NCI-H1436 treated with DMSO at 0.1 percent for 48 hours (cell line): ENCODE measurements at places on chromosomes 12 and 14.

DNA sequence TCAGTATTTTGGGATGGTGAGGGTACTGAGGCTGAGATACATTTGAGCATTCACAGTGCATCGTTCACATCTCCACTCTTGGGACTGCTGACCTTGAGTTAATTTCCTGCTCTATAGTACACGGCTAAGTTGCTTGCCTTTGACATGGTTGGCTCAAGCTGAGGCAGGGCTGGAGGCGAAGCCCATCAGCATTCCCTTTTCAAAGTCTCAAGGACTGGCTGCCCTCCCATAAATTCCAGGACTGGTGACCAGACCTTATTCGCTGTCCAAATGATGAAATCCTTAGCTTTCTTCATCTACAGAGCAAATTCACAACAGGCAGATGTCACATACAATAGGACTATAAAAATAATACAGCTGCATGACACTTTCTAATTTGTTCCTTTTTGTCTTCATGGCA lies 85.9 kb downstream of the SSPN start:
- no peak for DNase-seq

DNA sequence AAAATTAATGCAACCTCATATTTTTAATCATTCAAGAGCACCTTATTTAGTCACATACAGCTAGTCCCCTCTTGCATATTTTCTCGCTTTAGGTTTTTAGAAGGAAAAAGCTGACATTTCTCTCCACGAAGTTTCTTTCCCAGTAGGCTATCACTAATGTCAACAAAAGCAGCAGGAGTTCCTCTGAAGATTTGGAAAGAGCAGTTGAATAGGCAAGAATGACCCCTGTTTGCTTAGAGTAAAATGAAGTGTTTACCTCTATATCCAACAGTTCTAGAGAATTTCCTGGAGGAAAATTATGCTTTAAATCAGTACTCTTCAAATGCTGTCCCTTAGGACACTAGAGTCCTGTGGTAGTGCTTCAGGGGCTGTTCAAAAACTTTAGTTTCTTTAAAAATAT lies 188.1 kb upstream of the PRKD1 start:
- DNase-seq = no peak

- DNase-seq = no peak
These were observed 4.4 kb downstream of the CFL2 start for GRCh38 chr14:34710006-34710405.

DNA sequence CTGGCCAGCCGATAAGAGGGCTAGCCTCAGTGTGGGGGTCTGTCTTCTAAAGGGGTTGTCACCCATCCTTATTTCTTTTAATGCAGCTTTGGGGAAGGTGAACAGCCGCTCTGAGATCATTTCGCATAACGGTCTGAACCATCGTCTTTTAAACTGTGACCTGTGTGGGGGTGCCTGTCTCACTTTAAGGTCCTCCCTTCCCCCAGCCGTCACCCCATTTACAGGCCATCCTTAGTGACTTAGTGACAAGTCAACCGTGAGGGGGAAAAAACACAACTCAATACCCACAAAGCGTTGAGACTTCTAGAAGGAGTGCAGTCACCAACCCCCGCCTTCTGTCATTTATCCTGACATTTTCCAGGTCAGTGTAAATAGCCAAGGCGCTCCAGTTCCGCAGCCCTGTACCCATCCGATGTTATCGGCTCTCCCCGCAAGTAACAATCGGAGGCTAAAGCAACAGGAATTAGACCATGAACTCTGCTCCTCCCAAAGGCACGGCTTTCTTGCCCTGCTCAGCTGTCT lies 505 bp upstream of the DENND5B start:
- no peak for DNase-seq

GRCh38 chr14:34843011-34843554 lies 32.1 kb downstream of the BAZ1A start:
- DNase-seq = no peak

DNA sequence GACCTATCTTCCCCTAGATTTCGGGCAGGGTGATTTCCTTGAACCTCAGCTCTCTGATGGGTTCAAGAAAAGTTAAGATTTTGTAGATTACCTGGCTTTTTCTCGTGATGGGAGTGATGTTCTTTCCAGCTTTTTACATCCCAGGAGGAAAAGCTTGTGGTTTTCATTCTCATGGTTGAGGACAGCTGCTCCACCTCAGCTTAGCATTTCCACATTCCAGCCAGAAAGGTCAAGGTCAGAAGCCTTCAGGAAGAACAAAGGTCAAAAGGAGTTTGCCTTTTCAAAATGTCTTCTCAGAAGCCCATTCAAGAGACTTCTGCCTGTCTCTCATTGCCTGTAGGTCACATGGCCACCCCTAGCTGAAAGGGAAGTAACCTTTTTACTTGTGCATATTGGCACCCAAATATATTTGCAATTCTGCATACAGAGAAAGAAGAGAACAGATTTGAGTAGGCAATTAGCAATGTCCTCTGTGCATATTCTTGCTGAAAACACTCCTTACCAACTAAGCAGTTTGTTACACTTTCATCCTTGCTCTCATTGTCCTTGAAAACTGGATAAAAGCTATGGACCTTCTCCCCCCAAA lies 6.6 kb upstream of the ADGRD1 start:
- DNase-seq = no peak

- no peak for DNase-seq
These were observed 64.1 kb downstream of the APPL2 start for GRCh38 chr12:105171691-105172436.

- no peak for DNase-seq
These were observed 47.8 kb downstream of the MDM2 start for GRCh38 chr12:68855771-68856170.

GRCh38 chr12:65565601-65566560 lies 258.4 kb upstream of the HMGA2 start:
- DNase-seq = no peak

GRCh38 chr14:52068615-52069306 lies at the start of gene NID2:
NID2 (minus strand) TSS chr14:52069059; CDS start chr14:52068994, 65 bp downstream.
- no peak for DNase-seq

DNA sequence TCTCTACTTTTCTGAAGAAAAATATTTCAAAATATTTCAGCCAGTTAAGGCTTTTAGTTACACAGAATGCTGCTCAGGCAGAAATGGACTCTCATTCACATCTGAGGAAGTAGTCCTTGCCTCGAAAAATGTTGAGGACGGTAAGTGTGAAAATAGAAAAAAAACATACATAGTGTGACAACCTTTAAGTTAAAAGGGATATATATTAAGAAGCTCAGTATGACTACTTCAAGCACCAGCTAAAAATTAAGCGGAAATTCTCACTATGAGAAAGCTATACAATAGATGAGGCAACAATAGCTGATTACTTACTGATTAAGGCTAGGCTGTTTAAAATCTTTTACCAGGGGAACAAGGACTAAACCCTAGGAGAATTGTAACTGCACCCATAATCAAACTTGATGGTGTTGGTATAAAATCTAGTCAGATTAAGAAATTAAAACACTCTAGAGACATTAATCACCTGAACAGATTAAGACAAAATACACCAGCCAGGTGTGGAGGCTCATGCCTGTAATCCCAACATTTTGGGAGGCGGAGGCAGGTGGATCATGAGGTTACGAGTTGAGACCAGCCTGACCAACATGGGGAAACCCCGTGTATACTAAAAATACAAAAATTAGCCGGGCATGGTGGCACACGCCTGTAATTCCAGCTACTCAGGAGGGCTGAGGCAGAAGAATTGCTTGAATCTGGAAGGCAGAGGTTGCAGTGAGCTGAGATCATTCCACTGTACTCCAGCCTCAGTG lies 53.9 kb downstream of the HNRNPC start:
- DNase-seq = no peak
